Common myeloid progenitor, CD34-positive (primary cell): ENCODE measurements at places on chromosomes 3 and 15.
A peak's percentile ranks its signal among the peaks of the same experiment; 100 is the strongest.

- DNase-seq, result peak; percentile 47
Measured at GRCh38 chr3:183591881-183592521, 36.5 kb upstream of the KLHL6 start.

DNA sequence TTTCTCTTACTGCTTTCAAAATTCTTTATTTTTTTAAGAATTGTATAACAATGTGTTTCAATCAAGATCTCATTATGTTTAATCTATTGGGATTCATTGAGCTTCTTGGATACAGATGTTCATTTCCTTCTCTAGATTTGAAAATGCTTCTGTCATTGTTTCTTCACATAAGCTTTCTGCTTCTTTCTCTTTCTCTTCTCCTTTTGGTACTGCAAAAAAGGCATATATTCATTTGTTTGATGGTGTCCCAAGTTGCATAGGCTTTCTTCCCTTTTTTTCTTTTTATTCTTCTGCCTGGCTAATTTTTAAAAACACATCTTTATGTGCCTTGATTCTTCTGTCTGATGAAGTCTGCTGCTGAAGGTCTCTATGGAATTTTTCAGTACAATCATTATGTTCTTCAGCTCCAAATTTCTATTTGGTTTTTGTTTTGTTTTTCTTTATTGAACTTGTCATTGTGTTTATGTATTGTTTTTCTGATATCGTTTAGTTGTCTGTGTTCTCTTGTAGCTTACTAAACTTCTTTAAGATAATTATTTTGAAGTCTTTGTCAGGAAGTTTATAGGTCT, 88.9 kb downstream of the DTWD1 start:
- no peak for DNase-seq

DNA sequence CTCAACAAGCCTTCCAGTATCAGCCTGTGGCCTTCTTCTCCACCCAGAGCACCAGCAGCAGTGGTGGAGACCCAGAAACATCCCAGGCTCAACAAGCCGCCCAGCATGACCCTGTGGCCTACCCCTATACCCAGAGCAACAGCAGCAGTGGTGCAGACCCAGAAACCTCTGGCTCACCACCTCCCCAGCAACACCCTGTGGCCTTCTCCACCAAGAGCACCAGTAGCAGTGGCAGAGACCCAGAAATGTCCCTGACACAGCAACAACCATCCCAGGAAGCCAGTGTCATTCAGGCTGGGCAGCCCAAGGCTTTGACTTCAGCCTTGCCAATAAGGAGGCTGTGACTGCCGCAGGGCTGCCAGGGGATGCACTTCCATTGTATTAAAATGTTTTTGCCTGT, 16.3 kb upstream of the EMC3 start:
- DNase-seq, result no peak

- no peak for DNase-seq
Measured at GRCh38 chr15:33638453-33638852, 327.7 kb downstream of the RYR3 start.

- DNase-seq, result no peak
Measured at GRCh38 chr15:44719293-44719999, 8.1 kb downstream of the B2M start.
